ENCODE measurements at places on chromosomes 2 and 18.

DNA sequence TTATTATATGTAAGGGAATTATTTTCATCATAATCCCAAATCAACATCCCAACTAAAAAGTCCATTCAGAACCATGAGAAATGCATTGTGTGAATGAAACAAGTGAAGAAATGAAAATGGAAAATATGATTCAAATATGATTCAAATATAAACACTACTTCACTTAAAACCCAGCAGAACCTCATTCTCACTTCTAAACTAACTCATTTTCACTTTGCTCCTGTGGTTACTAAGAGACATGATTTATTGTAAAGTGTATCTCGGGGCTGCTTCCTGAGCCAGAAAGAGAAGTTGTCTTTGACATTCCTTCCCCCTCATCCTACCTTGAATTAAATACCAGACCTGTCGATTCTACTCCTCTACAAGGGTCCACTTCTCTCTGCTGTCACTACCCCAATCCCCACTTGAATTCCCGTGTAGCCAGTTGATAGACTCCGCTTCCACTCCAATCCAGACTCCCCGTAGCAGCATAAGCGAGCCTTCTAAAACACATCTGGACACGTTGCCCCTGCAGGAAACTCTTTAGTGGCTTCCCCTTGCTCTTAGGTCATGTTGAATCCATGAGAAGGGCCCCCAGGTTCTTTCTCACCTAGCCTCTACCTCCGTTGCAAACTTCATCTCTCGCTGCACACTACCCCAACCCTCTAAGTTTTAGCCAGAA is 697.0 kb upstream of the ID2 start:
- no peak for DNase-seq

DNA sequence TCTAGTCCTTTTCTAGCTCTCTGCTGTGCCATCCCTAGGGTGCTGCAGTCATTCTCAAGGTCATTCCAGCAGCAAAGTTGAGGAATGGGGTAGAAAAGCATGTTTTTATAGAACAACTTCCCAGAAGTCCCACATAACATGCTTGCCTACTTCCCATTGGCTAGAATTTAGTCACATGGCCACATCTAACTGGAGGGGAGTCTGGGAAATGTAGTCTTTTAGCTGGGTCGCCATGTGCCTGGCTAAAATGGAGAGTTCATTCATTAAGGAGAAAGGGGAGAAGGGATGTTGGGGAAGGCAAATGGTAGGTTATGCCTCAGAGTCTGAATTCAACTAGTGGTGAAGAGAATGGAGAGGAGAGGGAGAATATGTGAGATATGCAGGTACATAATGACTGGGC is 85.7 kb downstream of the SLC4A3 start:
- DNase-seq, result no peak

DNA sequence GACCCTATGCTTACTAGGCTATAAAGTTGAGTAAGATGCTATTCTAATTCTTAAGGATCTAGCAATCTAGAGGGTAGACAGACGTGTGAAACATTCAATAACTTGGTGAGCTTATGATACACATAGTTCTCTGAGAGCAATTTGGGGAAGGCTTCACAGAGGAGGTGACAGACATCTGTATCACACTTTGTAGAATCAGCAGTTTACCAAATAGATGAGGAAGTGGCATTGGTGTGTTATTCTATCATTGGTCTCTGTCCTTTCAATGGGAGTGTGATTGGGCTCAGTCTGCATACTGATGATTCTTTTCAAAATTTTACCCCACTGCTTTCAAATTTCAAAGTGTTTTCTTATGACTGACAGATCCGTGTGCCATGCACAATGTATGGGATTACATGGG is 47.0 kb upstream of the TMEM178A start:
- no peak for DNase-seq

DNA sequence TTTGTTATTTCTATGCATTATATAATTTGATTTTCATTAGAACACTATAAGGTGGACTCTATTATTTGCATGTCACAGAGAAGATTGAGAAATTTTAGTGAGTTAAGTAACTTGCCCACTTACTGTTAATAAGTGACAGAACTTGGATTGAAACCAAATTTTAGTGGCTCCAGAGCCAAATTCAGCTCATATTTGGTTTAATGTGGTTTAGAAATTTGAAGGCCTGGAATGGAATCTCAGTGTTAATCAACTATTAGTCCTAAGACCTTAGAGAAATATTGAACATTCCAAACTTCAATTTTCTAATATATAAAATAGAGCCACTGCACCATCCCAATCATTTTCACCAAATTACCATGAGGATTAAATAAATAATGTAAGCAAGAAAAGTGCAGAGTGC is 281.6 kb downstream of the ZNF385B start:
- DNase-seq, result no peak

- no peak for DNase-seq
Measured at GRCh38 chr2:190023860-190024259, 38.7 kb downstream of the MSTN start.

DNA sequence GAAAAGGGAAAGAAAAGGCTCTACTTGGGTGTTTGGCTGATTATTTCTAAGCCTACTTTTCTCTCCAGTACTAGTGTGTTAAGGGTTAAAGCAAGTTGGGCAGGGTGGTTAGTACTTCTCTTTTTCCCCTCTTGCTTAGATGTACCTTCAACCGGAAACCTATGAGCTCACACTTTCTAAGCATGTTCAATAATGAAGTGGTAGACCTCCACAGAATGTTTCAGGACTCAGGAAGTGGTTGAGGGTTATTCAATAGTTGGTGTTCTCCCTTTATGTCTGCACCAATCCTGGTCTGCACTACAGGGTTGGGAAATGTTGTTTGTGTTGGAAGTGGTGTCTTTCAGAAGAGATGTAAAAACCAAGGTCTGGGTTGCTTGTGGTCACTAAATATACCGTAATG is 137.1 kb downstream of the ZEB2 start:
- DNase-seq, result no peak

GRCh38 chr18:72419914-72420313 is 124.2 kb downstream of the CBLN2 start:
- DNase-seq, result no peak

DNA sequence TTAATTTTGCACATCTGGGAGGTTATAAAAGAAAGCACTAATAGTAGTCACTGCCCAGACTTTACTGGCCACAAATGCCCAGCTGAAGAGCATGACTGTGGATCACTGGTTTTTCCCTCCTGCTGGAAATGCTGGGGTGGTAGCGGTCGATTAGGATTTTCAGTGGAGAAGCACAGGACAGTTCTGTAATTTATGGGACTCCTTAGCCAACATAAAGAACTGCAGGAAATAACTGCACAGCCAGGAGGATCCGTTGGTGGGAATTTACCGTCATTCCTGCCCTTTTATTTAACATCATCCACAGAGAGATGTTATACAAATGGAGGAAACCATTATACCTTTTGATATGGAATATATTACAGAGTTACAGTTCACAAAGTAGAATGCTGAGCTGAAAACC is 61.5 kb downstream of the TNFRSF11A start:
- no peak for DNase-seq

- no peak for DNase-seq
Measured at GRCh38 chr2:32627441-32627813, 423 bp upstream of the TTC27 start.

GRCh38 chr2:166773308-166773949 is 114.9 kb upstream of the XIRP2 start:
- DNase-seq, result no peak

- no peak for DNase-seq
Measured at GRCh38 chr18:59612381-59612780, 84.8 kb downstream of the CCBE1 start.

DNA sequence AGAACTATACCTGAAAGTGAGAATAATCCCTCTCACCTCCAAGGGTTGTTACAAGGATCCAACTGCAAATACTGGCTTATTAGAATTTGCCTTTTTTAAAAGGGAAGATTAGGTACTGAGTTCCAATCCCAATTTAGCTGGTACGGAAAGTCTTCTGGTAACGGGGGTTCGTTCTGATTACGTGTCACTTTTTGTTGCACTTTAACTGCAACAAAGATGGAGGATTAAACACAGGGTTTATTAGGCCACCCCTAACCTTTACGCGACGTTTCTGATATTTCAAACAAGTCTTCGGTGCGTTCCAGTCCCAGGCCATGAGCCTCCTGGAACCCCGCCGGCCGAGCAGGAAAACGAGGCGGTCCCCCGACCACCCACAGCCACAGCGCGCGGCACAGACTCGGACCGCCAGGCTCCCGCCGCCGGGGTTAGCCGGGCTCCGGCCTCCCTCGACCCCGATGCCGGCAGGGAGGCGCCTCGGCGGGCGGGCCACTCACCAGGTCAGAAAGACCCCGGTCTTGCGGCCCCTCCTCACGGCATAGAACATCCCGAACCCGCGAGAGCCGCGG is 411 bp downstream of the RNASEH1 start:
- no peak for DNase-seq

DNA sequence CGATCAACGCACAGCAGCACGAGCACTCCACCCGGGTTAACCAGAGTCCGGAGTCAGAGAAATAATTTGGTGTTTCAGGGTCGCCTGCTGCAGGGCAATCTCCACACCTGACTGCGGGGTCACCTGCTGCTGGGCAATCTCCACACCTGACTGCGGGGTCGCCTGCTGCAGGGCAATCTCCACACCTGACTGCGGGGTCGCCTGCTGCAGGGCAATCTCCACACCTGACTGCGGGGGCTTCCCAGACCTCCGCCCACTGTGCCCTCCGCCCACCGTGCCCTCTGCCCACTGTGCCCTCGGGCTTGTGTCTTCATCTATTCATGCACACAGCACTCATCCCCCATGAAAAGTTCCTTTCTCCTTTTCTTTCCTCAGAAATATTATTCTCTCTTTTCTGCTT is 500.2 kb upstream of the SALL3 start:
- no peak for DNase-seq
